ENCODE measurements at places on chromosomes 7 and 10.

DNA sequence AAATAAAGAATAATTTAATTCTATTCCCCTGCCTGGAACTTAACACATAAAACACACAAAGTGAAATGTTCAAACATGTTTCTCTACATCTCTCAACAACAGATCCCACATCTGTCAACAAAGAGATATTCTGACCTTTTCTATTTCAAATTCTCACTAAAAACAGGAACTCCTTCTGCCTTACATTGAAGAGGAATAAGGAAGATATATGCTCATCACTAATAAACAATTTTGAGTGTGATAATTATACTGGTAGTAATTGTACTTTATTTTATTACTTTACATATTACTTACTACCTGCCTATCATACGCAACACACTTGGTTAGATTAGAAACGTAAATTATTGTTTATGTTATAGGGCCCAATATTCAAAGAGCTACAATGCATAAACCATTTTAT lies 13.4 kb downstream of the AKR1C2 start:
- no peak for DNase-seq

- no peak for DNase-seq
These were observed 22.9 kb upstream of the MTPAP start for GRCh38 chr10:30371954-30372353.

DNA sequence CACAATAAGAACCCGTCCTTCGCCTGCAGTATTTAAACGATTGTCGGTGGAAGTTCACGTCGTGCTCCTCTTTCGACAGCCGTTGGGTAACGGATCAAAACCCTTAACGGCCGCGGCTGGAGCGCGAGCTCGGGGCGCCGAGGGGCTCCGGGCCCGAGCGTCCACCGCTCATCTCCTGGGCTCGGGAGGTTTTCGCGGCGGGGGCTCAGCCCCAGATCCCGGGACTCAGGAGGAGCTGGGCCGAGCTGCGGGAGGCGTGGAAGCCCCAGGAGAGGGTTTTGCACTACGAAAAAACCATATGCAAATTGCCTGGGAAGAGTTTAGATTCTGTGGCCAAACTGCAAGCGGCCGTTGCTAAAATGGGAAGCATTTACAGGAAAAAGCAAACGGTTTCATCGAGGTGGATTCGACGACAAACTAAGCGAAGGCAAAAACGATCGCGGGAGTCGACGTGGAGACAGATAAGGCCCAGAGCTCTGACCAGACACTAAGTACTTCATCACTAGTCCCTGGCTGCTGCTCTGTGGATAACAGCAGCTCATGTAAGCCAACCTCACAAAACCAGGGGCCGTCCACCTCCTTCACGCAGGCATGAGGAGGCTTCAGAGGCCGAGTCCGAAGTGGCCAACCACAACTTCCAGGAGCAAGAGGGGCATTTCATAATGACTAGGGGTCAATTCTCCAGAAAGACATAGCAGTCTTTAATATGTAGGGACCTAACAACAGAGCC lies 129.7 kb downstream of the MARCHF5 start:
- no peak for DNase-seq

- peak; percentile 74 for DNase-seq
These were observed 2.0 kb downstream of the CYP26C1 start for GRCh38 chr10:93062514-93063143.

DNA sequence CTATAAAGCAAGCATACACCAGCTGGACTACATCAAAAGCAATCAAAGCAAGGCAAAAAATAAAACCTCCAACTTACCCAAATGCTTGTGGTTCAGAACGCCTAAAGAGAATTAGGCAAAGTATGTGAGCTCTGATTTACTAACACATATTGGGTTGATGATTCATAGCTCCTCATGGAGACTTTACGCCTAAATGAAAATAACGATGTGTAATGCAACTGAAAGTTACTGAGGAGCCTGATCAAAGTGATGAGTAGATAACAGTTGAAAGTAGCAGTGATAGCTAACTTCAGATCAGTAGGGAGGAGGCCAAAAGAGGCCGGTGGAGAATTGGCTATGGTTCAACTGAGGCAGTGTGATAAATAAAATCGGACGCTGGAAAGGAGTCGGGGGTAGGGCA lies 85.0 kb downstream of the MPP7 start:
- peak; percentile 26 for DNase-seq

- no peak for DNase-seq
These were observed 229.7 kb downstream of the TSPAN12 start for GRCh38 chr7:120628251-120628650.

GRCh38 chr10:124639206-124639605 lies 105.0 kb downstream of the FAM53B start:
- DNase-seq = no peak

- DNase-seq = no peak
These were observed 88.0 kb upstream of the INSIG1 start for GRCh38 chr7:155209478-155210319.

DNA sequence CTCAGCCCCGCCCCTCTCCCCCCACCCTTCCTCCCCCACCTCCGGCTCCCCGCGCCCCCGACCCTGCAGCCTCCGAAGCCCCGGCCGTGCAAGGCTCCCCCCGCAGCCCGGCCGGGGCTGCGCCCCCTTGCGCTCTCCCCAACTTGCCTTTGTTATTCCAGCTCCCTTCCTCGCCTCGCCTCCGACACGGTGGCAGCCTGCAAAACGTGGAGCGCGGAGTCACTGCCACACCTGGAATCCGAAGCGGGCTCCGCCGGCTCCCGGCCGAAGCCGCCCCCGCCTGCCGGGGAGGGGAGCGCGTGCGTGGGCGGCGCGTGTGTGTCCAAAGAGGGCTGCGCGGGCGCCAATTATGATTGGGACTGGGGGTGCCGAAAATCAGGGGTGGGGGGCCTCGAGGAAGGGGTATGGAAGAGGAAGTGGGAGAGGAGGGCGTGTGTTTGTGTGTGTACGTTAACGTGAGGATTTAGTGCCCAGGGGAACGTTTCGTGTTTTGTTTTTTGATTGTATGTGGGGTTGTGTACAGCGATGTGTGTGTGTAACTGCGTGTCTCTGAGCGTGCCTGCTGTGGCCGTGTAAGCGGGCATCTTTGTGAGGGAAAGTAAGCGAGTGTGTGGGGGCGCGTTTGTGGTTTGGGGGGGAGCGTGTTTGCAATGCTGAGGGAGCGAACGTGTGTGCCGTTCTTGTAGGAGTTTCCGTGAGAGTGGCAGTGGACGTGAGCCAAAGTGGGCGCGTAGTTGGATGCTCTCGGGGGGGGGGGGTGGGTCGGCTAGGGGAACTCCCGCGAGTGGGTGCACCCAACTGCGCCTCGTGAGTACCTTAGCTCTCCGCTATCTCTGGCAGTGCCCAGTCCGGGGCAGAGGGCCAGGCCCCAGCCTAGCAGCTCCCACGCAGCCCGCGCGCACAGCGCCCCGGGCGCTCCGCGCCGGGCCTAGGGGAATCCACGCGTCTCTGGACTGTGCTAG lies 1.2 kb upstream of the ZMIZ1 start:
- DNase-seq = peak; percentile 88

DNA sequence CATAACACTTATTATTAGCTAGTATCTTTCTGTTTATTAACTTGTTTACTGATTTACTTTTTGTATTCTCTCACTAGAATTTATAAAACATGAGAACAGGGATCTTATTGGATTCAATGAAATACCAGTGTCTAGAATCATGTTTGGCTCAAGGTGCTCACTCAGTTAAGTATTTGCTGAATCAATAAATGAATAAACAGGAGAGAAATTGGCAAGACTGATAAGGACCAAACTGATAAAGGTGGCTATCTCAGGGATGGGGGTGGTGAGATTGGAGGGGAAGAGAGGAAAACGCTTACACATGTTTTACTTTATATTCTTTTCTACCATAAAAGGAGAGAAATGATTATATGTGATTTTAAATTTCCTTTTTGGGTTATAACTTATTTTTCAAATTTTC lies 43.3 kb upstream of the CCDC6 start:
- no peak for DNase-seq

DNA sequence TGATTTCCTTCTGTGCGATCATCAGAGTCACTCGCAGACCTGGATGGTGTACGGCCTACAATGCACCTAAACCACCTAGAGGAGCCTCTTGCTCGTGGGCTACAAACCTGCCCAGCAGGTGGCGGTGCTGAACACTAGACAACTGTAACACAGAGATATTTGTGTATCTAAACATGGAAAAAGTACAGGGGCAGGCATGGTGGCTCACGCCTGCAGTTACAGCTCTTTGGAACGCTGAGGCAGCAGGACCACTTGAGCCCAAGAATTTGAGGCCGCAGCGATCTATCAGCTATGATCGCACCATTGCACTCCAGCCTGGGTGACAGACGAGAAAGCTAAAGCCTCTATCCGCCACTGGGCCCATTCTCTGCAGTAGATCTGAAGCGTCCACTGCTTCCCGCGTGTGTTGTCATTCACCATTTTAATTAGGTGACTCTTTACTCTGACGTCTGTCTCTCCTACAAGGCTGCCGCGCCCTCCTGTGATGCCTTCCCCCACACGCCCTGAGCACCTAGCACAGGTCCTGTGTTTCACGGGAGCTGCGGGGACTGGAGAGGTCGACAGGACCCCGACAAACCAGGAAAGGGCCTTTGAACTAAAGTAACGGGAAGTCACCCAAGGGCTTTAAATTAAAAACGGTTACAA lies 774 bp downstream of the TUBGCP2 start:
- peak; percentile 90 for DNase-seq

DNA sequence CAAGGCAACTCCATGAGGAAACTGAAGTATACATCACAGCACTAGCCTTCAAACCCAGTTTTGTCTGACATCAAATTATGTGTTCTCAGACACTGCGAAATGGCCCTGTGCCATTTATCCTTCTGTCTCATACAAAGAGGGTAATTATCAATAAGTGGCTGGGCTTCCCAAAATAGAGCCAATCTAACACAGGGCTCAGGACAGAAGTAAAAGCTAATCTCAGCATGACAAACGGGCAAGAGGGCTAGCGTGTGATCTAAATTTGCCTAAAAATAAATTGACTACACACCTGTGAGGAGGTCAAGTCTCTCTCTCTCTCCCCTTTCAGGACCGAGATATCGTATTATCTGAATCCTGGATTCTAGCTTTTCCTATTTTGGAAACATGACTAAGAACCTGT lies 67.2 kb downstream of the DGKB start:
- no peak for DNase-seq

- no peak for DNase-seq
These were observed 55.8 kb downstream of the TACC2 start for GRCh38 chr10:122044713-122045112.

GRCh38 chr10:33214174-33214573 lies 120.3 kb downstream of the NRP1 start:
- no peak for DNase-seq

DNA sequence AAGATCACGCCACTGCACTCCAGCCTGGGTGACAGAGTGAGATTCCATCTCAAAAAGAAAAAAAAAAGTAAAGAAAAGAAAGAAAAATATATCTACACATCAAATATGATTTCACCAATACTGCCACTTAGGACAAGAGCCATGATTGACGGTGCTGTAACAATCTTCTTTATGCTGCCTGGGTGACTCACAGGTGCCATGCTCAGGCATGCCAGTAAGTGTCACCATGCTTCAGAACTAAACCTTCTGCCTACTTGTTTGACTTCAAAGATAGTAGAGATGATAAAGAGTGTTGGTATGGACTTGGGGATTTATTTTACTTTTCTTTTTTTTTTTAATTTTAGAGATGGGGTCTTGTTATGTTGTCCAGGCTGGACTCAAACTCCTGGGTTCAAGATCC lies 33.6 kb upstream of the DNMBP start:
- peak; percentile 18 for DNase-seq

- no peak for DNase-seq
These were observed 174.7 kb upstream of the TCF7L2 start for GRCh38 chr10:112775381-112775780.

DNA sequence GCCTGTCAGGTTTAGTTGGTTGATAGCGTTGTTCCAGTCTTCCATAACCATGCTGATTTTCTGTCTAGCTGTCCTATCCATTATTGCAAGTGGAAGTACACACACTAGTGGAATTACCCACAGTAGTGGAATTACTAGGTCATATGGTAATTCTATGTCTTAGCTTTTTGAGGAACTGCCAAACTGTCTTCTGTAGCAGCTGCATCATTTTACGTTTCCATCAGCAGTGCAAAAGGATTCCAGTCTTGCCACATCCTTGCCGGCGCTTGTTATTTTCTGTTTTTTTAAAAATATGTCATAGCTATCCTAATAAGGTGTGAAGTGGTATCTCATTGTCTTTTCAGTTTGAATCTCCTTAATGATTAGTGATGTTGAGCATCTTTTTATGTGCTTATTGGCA lies 17.2 kb upstream of the RHBDD2 start:
- no peak for DNase-seq

DNA sequence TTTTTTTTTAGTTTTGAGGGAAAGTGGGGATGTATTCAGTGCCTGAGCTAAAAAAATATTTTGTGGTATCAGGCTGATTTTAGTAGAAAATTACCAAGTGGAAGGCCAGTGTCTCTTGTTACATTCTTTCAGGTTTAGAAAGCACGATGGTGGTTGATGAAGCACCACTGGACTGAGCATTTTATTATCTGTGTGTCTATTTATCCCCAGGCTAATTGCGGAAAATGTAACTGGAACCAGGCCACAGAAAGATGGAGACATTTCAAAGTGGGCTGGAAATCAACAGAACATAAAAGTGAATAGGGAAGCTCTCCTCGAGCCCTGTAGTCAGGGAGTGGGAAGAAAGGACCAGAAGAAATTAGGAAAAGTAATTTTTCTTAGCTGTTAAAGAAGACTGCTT lies 261.0 kb downstream of the STK31 start:
- no peak for DNase-seq

DNA sequence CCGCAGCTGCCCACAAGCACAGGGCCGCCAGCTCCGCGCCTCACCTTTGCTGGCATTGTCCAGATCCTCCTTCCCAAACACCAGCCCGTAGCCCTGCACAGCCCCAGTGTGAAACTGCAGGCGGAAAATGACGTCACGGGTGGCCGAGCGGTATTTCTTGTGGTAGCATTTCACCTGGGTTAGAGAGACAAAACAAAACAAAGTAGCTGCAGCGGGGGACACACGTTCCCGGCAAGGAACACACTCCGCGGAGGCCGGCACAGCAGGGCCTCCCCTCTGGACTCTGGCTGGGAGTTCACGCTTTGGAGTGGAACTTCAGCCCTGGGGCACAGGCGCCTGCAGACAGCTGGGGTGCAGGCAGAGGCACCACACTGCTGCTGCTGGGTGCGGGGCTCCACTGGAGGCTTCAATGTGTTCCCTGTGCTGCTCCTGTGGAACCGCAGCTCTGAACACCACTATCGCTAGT lies 181.1 kb downstream of the TNS3 start:
- DNase-seq = no peak

Data from stimulated activated CD4-positive, alpha-beta T cell treated with anti-CD3 and anti-CD28 coated beads, Interleukin-15, amount 100 ng/mL, for 24 hours (primary cell).